ENCODE measurements at places on chromosomes 6 and 20. TPM values are rescaled to one million over a fixed set of nuclear protein-coding genes. Genes with fewer than 3 reads are reported as not detected.

Gene MUC21
- total RNA-seq: not detected

Gene F13A1
- total RNA-seq: not detected

GRCh38 chr20:4183361-4183760 lies 168.0 kb upstream of the RNF24 start:
- H3K4me3 ChIP-seq: no peak overlapping the region
- DNase-seq: no peak
- no peaks in the 10 kb centered on the region for H3K4me1 ChIP-seq
- H3K27me3 ChIP-seq: no peaks in the 10 kb centered on the region
- peaks cover 2% of the 10 kb centered on the region for H3K36me3 ChIP-seq
- no peak overlapping the region for H3K27ac ChIP-seq

GRCh38 chr6:160227038-160227768 lies 31.4 kb downstream of the SLC22A2 start:
- DNase-seq: no peak
- no peak overlapping the region for H3K4me3 ChIP-seq
- no peaks in the 10 kb centered on the region for H3K36me3 ChIP-seq
- no peaks in the 10 kb centered on the region for H3K27me3 ChIP-seq

GRCh38 chr6:33248643-33248931 lies 23.1 kb downstream of the VPS52 start:
- H3K36me3 ChIP-seq: peaks cover 26% of the 10 kb centered on the region
- peak overlapping the region; percentile 97 for H3K27ac ChIP-seq
- peaks cover 39% of the 10 kb centered on the region for H3K4me1 ChIP-seq
- peaks cover 4% of the 10 kb centered on the region for H3K27me3 ChIP-seq

- H3K36me3 ChIP-seq: peaks cover 22% of the 10 kb centered on the region
- no peak for DNase-seq
- H3K27ac ChIP-seq: no peak overlapping the region
Measured at GRCh38 chr20:2922957-2923356, 49.7 kb downstream of the PTPRA start.

DNA sequence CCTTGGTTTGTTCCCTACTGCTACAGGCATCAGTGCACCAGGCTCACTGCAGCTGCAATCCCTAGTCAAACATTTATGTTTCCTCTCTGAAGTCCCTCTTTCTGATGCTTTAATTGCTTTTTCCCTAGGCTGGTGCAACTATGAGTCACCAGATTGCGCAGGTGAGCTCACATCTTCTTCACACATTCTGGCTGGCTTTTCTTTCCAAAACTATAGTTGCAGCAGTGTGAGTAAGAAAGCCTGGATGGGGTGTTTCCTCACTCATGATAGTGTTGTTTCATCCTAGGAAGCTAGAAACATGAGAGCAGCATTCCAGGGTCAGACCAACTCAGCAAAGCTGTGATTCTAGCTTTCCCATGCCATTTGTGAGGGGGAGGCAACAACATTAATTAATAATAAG lies 296.4 kb downstream of the PAX1 start:
- no peak overlapping the region for H3K27ac ChIP-seq
- no peaks in the 10 kb centered on the region for H3K36me3 ChIP-seq
- H3K4me1 ChIP-seq: no peaks in the 10 kb centered on the region
- H3K27me3 ChIP-seq: no peaks in the 10 kb centered on the region
- DNase-seq: no peak

Gene PDYN
- not detected for total RNA-seq

GRCh38 chr20:9027626-9028025 lies 41.3 kb upstream of the PLCB4 start:
- no peaks in the 10 kb centered on the region for H3K36me3 ChIP-seq
- no peaks in the 10 kb centered on the region for H3K27me3 ChIP-seq
- H3K27ac ChIP-seq: no peak overlapping the region
- no peak for DNase-seq

Gene LY6G6F
- not detected for total RNA-seq

- no peaks in the 10 kb centered on the region for H3K4me1 ChIP-seq
- H3K27me3 ChIP-seq: peaks cover 3% of the 10 kb centered on the region
- H3K36me3 ChIP-seq: no peaks in the 10 kb centered on the region
Measured at GRCh38 chr6:42511803-42512422, 51.9 kb upstream of the UBR2 start.

GRCh38 chr20:32006841-32007786 lies 3.1 kb upstream of the CCM2L start:
- H3K27ac ChIP-seq: no peak overlapping the region
- no peak overlapping the region for H3K4me3 ChIP-seq
- peaks cover 10% of the 10 kb centered on the region for H3K4me1 ChIP-seq
- H3K36me3 ChIP-seq: no peaks in the 10 kb centered on the region
- no peak for DNase-seq
- H3K27me3 ChIP-seq: peaks cover 6% of the 10 kb centered on the region

- H3K4me3 ChIP-seq: no peak overlapping the region
- DNase-seq: no peak
- no peak overlapping the region for H3K27ac ChIP-seq
- H3K27me3 ChIP-seq: peaks cover 5% of the 10 kb centered on the region
- H3K36me3 ChIP-seq: peaks cover 8% of the 10 kb centered on the region
Measured at GRCh38 chr20:37523012-37523391, 2.0 kb downstream of the NNAT start.

GRCh38 chr6:140003217-140003616 lies 628.8 kb upstream of the CITED2 start:
- no peak for DNase-seq
- no peaks in the 10 kb centered on the region for H3K4me1 ChIP-seq
- no peaks in the 10 kb centered on the region for H3K27me3 ChIP-seq
- no peak overlapping the region for H3K27ac ChIP-seq
